ENCODE measurements at places on chromosomes 1 and 21. TPM values are rescaled to one million over a fixed set of nuclear protein-coding genes. Genes with fewer than 3 reads are reported as not detected.

Gene ZSCAN20
- total RNA-seq, result 10.1 TPM

Gene PADI2
- total RNA-seq, result 1.1 TPM

GRCh38 chr1:64530969-64531692, 61.2 kb downstream of the CACHD1 start:
- no peak overlapping the region for H3K27ac ChIP-seq
- DNase-seq, result no peak
- no peaks in the 10 kb centered on the region for H3K36me3 ChIP-seq
- no peaks in the 10 kb centered on the region for H3K27me3 ChIP-seq

GRCh38 chr1:111448482-111448917, 556 bp downstream of the WDR77 start:
- DNase-seq, result no peak
- peak overlapping the region; percentile 83 for H3K4me3 ChIP-seq
- H3K4me1 ChIP-seq, result peaks cover 21% of the 10 kb centered on the region
- H3K27ac ChIP-seq, result peak overlapping the region; percentile 85
- no peaks in the 10 kb centered on the region for H3K27me3 ChIP-seq

All from testis (tissue), 5 donors.